ENCODE measurements at places on chromosomes 2 and 18. TPM values are rescaled to one million over a fixed set of nuclear protein-coding genes. Genes with fewer than 3 reads are reported as not detected.
A peak's percentile ranks its signal among the peaks of the same experiment; 100 is the strongest.

DNA sequence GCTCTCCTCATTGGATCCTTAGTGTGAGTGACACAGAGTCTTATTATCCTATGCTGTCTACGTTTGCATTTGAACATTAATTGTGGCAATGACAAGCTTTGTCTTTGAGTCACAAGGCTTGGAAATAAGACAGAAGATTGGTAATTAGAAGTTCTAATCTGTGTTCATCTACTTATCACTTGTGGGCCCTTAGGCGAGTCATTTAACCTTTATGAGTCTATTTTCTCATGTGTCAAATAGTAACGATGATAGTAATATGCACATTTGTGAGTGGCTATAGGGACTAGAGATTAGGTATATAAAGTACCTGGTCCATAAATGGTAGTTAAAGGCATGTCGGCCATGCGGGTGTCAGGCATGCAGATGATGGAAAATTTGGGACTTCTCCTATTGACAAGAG is 105.6 kb upstream of the NABP1 start:
- H3K4me1 ChIP-seq: peaks cover 7% of the 10 kb centered on the region
- H3K27me3 ChIP-seq: no peaks in the 10 kb centered on the region
- H3K27ac ChIP-seq: no peak overlapping the region
- H3K4me3 ChIP-seq: no peak overlapping the region
- no peaks in the 10 kb centered on the region for H3K36me3 ChIP-seq
- DNase-seq: no peak

PDCD1 gene
- total RNA-seq: not detected

DNA sequence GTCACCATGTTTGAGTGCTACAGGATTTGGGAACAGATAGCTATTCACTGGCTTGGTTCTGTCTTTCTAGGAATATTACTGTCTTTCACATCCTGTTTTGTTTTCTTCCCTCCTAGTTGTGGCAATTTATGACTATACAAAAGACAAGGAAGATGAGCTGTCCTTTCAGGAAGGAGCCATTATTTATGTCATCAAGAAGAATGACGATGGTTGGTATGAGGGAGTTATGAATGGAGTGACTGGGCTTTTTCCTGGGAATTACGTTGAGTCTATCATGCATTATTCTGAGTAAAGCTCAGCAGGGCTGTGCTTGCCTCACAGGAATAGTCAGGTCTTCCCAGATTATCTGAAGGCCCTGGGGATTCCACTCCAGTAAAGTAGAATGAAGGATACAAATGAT is 98.9 kb downstream of the ABI2 start:
- peaks cover 17% of the 10 kb centered on the region for H3K36me3 ChIP-seq
- H3K4me3 ChIP-seq: no peak overlapping the region
- no peak overlapping the region for H3K27ac ChIP-seq
- DNase-seq: no peak
- no peaks in the 10 kb centered on the region for H3K27me3 ChIP-seq
- no peaks in the 10 kb centered on the region for H3K4me1 ChIP-seq

MYCN gene
- 17.6 TPM for total RNA-seq

GRCh38 chr2:100071335-100072043 is 70.9 kb downstream of the AFF3 start:
- no peaks in the 10 kb centered on the region for H3K36me3 ChIP-seq
- DNase-seq: no peak
- H3K4me1 ChIP-seq: peaks cover 32% of the 10 kb centered on the region
- H3K4me3 ChIP-seq: no peak overlapping the region

GRCh38 chr18:49020621-49021021 is 69.9 kb upstream of the SMAD7 start:
- DNase-seq: no peak
- H3K36me3 ChIP-seq: no peaks in the 10 kb centered on the region
- peak overlapping the region; percentile 89 for H3K27ac ChIP-seq
- no peaks in the 10 kb centered on the region for H3K27me3 ChIP-seq
- peaks cover 11% of the 10 kb centered on the region for H3K4me1 ChIP-seq

DNA sequence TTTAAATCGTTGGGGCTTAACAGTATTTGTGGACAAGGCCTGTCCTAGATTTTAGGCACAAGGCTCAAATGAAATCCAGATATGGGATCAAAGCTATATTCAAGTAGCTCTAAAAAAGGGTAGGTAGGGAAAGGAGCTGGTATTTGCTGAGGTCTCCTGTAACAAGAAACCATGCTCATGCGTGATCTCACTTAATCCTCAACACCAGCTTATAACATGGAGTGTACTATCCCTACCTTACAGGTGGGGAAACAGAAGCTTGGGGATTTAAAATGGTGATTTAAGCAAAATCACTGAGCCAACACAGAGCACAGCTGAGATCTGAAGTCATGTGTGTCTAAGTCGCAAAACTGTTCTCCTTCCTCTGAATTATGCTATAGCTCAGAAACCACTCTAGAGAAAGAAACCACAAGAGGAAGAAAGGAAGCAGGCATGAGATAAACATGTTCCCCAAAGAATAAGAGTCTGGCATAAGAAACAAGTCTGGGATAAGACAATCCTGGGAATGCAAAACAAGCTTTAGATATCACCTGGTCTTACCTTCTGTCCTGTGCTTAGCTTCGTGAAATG is 43.1 kb downstream of the CYRIA start:
- no peak for DNase-seq
- peaks cover 9% of the 10 kb centered on the region for H3K27me3 ChIP-seq
- H3K36me3 ChIP-seq: no peaks in the 10 kb centered on the region
- H3K4me3 ChIP-seq: no peak overlapping the region
- no peak overlapping the region for H3K27ac ChIP-seq

DNA sequence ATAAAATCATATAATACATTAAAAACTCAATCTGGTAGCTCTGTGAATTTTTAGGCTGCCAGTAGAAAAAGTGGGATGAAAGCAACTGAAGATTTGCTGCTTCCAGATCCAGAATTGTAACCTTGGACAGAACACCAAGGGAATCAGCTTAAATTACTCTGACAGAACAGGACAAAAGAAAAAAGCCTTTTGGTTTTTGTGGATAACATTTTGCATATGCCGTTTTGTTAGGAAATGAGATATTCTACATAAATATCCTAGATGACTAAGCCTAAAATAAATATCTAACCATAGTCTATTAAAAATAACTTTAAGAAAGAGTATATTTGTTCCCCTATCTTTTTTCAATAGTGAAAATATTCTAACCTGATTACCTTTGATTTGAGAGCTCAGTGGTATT is 148.7 kb upstream of the DOCK10 start:
- H3K36me3 ChIP-seq: no peaks in the 10 kb centered on the region
- H3K4me1 ChIP-seq: no peaks in the 10 kb centered on the region
- no peak overlapping the region for H3K27ac ChIP-seq
- no peaks in the 10 kb centered on the region for H3K27me3 ChIP-seq

GRCh38 chr2:197598450-197598849 is 76.9 kb downstream of the RFTN2 start:
- H3K4me3 ChIP-seq: no peak overlapping the region
- H3K27ac ChIP-seq: no peak overlapping the region
- no peaks in the 10 kb centered on the region for H3K27me3 ChIP-seq
- H3K36me3 ChIP-seq: peaks cover 4% of the 10 kb centered on the region

PLCL1 gene
- 41.1 TPM for total RNA-seq

CD226 gene
- total RNA-seq: 0.55 TPM

DNA sequence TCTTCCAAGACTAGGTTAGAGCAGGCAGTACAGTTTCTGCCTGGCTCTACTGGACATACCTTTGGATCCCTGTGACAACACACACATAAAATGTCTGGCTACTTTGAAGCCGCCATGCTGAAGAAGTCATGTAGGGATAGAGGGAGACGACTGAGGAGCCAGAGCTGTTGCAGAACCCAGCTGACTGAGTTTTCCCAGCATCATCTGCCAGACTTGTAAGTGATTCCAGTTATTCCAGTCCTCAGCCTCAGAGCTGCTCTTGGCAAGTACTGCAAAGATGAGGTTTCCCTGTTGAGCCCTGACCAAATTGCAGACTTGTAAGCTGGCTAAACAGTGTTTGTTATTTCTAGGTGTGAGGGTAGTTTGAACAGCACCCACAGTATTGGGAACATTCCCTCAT is 31.5 kb upstream of the TSPYL6 start:
- peaks cover 37% of the 10 kb centered on the region for H3K27me3 ChIP-seq
- no peaks in the 10 kb centered on the region for H3K4me1 ChIP-seq

DNA sequence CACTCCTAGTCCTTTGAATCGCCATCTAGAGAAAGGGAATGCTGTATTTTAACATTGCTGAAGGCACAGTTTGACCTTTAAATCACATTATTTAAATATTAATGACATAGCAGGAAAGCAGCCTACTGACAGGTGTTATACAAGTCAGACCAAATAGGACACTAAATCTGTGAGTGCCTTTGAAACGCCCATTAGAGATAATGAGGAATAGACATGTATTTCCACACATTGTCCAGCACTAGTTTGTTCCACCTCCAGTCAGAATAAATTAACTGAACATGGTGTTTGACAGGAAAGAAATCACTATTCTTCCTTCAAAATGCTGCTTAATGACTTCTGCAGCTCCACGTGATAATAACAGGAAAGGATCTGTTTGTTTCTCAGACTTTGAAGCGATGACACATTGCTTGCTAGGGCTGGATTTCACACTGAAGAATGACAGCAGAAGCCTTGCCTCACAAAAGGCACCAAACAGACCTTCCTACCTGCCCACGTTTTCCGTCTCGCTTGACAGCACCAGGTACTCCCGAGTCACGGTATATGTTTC is 90.5 kb upstream of the DDX18 start:
- H3K4me3 ChIP-seq: no peak overlapping the region
- no peaks in the 10 kb centered on the region for H3K27me3 ChIP-seq
- H3K36me3 ChIP-seq: peaks cover 4% of the 10 kb centered on the region
- H3K4me1 ChIP-seq: peaks cover 35% of the 10 kb centered on the region
- no peak overlapping the region for H3K27ac ChIP-seq
- no peak for DNase-seq

GRCh38 chr2:9364791-9365497 is 58.4 kb downstream of the ITGB1BP1 start:
- no peak overlapping the region for H3K27ac ChIP-seq
- no peak for DNase-seq
- no peak overlapping the region for H3K4me3 ChIP-seq
- peaks cover 43% of the 10 kb centered on the region for H3K36me3 ChIP-seq

FAM228B gene
- total RNA-seq: 25.4 TPM

SDC1 gene
- 35.1 TPM for total RNA-seq

LHCGR gene
- total RNA-seq: not detected

NAT8 gene
- not detected for total RNA-seq

Measured in progenitor cell of endocrine pancreas (in vitro differentiated cells).